ENCODE measurements at places on chromosomes 6 and 20.
A peak's percentile ranks its signal among the peaks of the same experiment; 100 is the strongest.

GRCh38 chr6:1498491-1499113 is 109.2 kb downstream of the FOXF2 start:
- DNase-seq, result no peak

- no peak for DNase-seq
Observed at GRCh38 chr6:134744301-134744700, 205.6 kb downstream of the ALDH8A1 start.

- DNase-seq, result no peak
Observed at GRCh38 chr6:3328145-3328544, 69.4 kb downstream of the PSMG4 start.

DNA sequence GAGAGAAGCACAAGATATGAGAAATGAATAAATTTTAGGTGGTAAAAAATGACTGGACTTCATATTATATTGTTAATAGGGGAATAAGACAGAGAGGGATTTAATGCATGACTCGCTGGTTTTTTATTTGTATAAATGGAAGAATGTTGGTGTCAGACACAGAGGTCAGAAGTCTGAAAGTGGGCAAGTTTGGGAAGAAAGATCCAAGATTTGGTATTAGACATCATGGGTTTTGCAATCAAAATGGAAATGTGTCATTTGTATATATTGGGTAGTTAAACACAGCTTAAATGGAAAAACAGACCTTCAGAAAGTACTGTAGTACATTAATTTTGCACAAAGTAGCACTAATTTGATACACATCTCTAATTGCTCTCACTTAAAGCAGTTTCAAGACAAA is 96.2 kb downstream of the EYA4 start:
- no peak for DNase-seq

- no peak for DNase-seq
Observed at GRCh38 chr20:55103188-55103587, 627.8 kb downstream of the DOK5 start.

DNA sequence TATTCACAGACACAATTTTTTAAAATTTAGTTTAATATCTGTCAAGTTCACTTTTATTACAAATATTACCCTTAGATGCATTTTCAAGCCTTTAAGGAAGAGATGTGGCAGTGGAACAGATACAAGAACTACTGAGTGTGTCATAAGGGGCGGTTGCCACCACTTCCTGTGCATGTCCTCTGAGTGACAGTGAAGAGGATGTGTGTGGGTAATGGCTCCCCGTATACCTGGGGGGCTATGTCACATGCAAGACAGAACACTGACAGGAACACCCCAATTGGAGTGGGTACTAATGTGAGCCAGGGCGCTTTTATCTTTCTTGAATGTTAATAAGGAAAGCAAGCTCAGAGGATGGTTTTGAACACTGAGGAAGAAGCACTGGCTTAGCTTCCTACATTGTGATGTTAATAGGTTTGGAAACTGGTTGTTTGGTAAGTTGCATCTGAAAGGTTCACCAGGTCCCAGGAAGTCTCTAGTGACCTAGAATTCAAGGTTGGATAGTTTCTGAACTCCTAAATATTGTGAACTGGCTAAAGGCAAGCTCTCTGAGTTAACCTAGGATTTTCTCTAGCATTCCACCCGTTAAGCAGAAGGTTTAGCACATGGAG is 83.4 kb upstream of the ASF1A start:
- no peak for DNase-seq

DNA sequence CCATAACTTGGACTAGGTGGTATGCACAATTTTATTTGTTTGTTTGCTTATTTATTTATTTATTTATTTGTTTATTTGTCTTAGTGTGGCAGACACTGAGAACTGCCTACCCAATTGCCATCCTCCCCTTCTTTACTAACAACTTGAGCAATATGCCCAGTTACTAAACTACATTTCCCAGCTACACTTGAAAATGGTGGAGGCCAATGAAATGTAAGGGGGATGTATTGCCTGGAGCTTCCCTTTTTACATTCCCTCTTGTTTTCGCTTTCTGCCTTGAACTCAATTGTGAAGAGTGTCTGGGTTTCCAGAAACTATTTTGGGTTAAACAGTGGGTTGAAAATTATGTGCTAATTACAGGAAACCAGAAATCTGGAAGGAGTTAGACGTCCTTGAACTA is 152.7 kb upstream of the FKBP1C start:
- no peak for DNase-seq

DNA sequence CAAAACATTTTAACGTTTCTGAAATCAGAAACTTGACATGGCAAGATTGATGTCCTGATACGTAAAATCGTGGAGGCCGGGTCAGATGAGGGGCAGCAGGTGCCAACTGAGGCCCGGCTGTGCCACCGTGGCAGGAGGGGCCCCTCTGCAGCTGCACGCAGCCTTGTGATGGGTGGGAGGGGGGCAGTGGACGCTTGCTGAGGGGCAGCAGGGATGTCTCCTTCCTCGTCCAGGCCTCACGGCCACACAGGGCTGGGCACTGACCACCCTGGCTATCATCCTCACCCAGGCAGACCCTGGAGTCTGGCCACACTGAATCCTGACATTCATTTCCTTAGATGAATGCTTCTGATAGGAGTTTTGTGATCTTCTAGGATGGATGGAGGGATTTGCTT is 114.7 kb downstream of the ERMARD start:
- DNase-seq, result no peak

DNA sequence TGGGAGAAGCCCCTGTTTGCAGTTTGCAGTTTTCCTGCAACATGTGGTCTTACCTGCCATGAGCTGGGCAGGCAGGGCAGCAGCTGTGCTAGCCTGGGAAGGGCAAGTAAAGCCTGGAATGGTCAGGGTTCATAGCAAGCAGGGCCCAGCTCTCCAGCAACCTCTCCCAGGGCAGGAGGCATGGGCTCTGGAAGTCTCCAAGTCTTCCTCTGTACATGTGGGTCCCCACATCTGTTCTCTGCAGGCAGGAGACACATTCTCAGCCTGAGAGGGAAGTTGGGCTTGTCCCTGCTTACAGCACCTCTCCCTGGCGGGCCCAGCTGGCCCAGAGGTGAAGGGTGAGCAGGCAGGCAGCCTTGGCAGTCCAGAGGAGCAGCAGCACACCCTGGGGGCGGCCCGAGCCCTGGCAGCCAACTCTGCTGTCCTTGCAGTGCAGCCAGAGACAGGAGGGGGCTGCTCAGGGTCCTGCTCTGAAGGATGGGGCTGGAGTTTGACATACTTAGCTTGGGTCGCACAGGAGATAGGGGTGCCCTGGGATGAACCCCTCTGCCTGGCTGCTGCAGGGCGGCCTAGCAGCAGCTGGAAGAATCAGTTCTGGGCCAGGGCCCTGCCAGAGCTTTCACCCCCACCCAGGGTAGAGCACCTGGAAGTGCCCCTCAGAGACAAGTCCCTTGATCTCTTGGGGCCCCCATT is 176.0 kb downstream of the MRPL14 start:
- no peak for DNase-seq

- DNase-seq, result no peak
Observed at GRCh38 chr20:53713328-53714056, 119.9 kb upstream of the ZNF217 start.

DNA sequence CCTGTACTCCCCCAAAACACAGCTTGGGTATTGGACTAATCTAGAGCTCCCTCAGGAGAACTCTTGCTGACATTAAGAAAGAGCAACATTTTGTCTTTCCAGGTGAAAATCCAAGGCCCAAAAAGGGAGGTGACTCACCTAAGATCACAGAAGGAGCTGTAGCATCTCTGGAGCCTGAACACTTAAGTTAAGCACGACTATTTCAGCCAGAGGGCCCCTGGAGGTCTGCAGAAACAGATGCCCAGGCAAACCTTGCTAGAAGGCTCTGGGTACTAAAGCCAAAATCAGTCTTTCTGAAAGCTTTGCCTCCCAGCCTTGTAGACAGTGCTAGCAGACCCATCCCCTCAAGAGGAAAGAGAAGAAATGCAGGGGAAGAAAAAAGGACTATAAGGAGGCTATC is 8.8 kb downstream of the EDN1 start:
- no peak for DNase-seq

DNA sequence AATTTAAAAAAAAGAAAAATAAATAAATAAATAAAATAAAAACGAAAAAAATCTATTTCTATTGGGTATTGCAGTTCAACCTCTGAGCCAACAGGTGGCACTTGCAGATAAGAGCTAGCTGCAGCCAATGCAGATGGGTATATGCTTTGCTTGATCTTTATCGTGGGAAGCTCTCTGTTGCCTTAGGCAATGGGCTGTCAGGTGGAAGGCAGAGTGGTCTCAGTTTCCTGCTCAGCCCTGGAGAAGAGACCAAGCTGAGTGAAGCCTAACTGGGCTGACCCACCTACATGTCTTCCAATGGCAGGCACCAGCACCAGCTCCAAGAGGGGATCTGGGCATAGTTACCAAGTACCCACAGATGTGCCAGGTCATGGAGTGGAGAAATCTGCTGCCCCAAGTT is 95.0 kb downstream of the AK9 start:
- DNase-seq, result no peak

DNA sequence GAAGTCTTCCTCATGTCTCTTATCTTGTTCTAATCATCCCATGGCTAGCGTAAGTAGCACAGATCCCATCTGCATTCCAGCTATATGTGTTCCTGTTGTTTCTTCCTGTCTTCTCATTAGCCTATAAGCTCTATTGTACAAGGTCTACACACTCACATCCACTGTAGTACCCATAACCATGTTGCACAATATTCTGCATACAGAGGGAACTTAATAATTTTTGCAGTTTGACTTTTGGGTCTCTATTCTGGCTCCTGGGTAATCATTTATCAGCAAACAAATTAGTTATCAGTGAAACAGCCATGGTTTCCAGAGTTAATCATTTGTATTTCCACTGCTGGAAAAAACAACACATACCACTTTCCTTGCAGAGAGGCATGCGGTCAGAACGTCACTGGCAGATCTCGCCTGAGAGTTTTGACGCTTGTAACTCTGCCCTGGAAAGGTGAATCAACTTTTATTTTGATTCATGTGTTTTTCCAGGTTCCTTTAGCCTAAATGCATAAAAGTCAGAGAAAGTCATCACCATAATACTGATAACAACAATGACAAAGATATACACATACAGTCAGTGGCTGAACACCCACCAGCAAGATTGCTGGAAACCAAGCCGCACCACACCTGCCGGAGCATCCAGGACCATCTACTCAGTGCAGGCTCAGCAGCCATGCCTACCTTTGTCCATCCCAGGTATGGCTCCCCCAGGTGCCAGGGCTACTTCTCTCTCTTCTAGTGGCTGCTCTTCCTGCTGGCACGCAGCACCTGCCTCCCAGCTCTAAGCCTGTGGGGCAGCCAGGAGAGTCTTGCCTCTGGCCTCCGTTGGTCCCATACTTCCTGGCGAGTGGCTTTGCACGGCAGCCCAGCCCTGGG is 158.2 kb downstream of the QRSL1 start:
- DNase-seq, result no peak

GRCh38 chr6:51387907-51388306 is 569.2 kb downstream of the TFAP2B start:
- DNase-seq, result no peak

GRCh38 chr6:20907486-20908071 is 373.3 kb downstream of the CDKAL1 start:
- no peak for DNase-seq

- DNase-seq, result no peak
Observed at GRCh38 chr20:3803854-3804253, 7.7 kb downstream of the CDC25B start.

GRCh38 chr20:22620342-22620741 is 36.0 kb upstream of the FOXA2 start:
- no peak for DNase-seq

- no peak for DNase-seq
Observed at GRCh38 chr6:127349980-127350379, 6.6 kb upstream of the ECHDC1 start.

DNA sequence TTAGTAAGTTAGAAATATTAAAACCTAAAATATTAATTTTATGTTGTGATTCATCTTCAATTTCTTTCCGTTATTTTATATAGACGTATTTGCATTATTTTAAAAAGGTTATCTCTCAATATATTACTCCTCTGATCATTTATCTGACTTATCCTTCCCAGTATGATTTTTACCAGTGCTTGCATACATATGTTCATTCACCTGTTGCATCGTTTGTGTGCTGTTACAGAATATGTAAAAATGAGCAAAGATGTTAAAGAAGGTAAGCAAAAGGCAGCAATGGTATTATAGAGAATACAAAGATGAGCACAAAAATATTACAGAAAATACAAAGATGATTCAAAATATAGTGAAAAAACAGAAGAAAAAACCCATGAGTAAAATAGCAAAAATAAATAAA is 48.9 kb downstream of the SYCP2 start:
- no peak for DNase-seq

DNA sequence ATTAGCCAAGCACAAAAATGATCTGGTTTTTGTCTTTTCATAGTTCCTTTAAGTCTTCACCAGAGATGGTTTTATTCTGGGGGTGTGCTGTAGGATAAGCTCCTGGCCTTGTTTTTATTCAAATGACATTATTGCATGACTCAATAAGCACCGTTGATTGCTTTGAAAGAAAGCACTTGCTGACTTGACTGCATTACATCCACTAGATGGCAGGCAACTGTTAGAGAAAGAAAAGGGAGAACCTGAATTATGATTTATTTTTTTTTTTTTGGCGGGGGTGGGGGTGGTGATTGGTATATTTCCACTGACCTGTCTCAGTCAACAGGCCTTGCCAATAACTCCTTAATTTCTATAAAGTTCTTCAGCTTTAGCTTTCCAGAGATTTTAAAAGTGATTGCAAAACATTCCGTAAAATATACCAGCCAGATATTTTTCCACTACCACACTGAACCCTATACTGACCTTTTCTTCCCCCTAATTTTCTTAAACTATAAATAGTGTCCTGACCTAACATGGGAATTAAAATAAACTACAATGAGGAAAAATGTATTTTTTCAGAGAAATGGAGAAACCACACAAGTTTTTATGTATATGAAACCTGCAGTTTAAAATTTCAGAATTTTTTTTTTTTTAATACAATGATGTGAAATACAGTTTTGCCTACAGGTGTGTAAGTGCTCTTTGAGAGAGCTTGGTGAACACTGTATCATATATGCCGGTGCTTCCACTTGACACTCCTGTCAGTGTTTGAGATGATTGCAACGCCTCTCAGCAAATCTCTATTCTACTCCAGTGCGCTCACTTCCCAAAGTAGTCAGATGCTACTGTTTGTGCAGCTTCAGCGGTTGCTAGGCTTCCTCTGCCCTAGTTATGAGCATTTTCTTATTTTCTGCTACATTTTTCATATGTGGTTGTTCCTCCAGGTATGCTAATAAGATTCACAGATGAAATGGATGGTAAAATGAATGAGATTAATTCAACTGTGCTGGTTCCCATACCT is 274.3 kb downstream of the CD109 start:
- DNase-seq, result peak; percentile 6

DNA sequence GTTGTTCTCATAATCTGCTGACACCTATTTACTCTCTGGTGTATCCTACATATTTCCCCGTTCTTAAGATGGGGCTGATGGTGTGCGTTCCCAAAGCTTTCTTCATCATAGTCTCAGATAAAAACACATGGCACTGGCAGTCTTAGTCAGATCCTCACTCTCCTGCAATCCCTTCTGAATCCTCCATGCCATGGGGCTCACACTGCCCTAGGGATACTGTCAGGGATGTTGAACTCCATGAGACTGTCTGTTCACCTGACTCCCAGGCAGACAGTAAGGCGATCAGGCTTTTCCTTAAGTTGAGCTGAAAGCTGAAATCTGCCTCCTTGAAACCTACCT is 76.0 kb downstream of the SLX4IP start:
- DNase-seq, result no peak
